Esophagus muscularis mucosa (tissue), 4 donors: ENCODE measurements at places on chromosomes 16 and 17. TPM values are rescaled to one million over a fixed set of nuclear protein-coding genes. Genes with fewer than 3 reads are reported as not detected.

RNU2-1 gene
- total RNA-seq, result not detected

TBL3 gene
- 42.9 TPM for total RNA-seq

CD300H gene
- not detected for total RNA-seq

SYNGR3 gene
- total RNA-seq, result 2.8 TPM

ZFPM1 gene
- total RNA-seq, result 0.42 TPM

CFAP52 gene
- total RNA-seq, result not detected

TMEM170A gene
- total RNA-seq, result 18.3 TPM

SLC52A1 gene
- not detected for total RNA-seq

PRCD gene
- total RNA-seq, result 3.9 TPM

TNFRSF17 gene
- total RNA-seq, result not detected

HCRT gene
- total RNA-seq, result not detected

ALOX12B gene
- total RNA-seq, result not detected

TPSG1 gene
- total RNA-seq, result 2.9 TPM

IL17C gene
- total RNA-seq, result not detected

OR1A1 gene
- not detected for total RNA-seq

PABPN1L gene
- not detected for total RNA-seq

ALDOA gene
- total RNA-seq, result 1,300 TPM

KRTAP4-4 gene
- not detected for total RNA-seq

TM4SF5 gene
- total RNA-seq, result not detected

TMEM100 gene
- 4.2 TPM for total RNA-seq

C17orf100 gene
- 1.5 TPM for total RNA-seq

PRAC1 gene
- not detected for total RNA-seq

NPIPB6 gene
- not detected for total RNA-seq

CTRB1 gene
- not detected for total RNA-seq

ICAM2 gene
- total RNA-seq, result 56.0 TPM

SLC9A5 gene
- 0.69 TPM for total RNA-seq

HBA2 gene
- total RNA-seq, result 1,686 TPM

PRR29 gene
- 0.42 TPM for total RNA-seq

WFIKKN2 gene
- 0.50 TPM for total RNA-seq

PRR15L gene
- not detected for total RNA-seq

GNG13 gene
- total RNA-seq, result not detected

TRAPPC2L gene
- total RNA-seq, result 27.7 TPM

HSBP1 gene
- total RNA-seq, result 39.1 TPM

RCVRN gene
- total RNA-seq, result not detected

SLC5A10 gene
- not detected for total RNA-seq

POLR3E gene
- 50.5 TPM for total RNA-seq

NUP93 gene
- total RNA-seq, result 37.2 TPM

FBXW10 gene
- not detected for total RNA-seq

KRTAP1-5 gene
- total RNA-seq, result not detected

CNGB1 gene
- 0.29 TPM for total RNA-seq

CALB2 gene
- total RNA-seq, result 3.0 TPM

CCT6B gene
- 3.8 TPM for total RNA-seq

STAT5A gene
- 61.7 TPM for total RNA-seq

TEPSIN gene
- 20.3 TPM for total RNA-seq

KRT33A gene
- total RNA-seq, result not detected

RNF222 gene
- not detected for total RNA-seq

LSM12 gene
- total RNA-seq, result 46.7 TPM

TP53TG3 gene
- total RNA-seq, result not detected

NUFIP2 gene
- total RNA-seq, result 27.6 TPM

PRR35 gene
- not detected for total RNA-seq

ABCA9 gene
- 26.6 TPM for total RNA-seq

GID4 gene
- 35.3 TPM for total RNA-seq

AGRP gene
- total RNA-seq, result not detected

PLLP gene
- 3.6 TPM for total RNA-seq

KRTAP2-3 gene
- not detected for total RNA-seq
